ENCODE measurements at places on chromosomes 7 and 10. TPM values are rescaled to one million over a fixed set of nuclear protein-coding genes. Genes with fewer than 3 reads are reported as not detected.

- peaks cover 12% of the 10 kb centered on the region for H3K36me3 ChIP-seq
- no peak for DNase-seq
- H3K4me1 ChIP-seq = peaks cover 4% of the 10 kb centered on the region
- H3K27ac ChIP-seq = no peak overlapping the region
- H3K4me3 ChIP-seq = no peak overlapping the region
Observed at GRCh38 chr7:68249611-68250010, 1253.0 kb downstream of the TYW1 start.

MAGI2 gene
- total RNA-seq = 64.2 TPM

ZFYVE27 gene
- total RNA-seq = 48.5 TPM

- H3K4me1 ChIP-seq = peaks cover 9% of the 10 kb centered on the region
- H3K36me3 ChIP-seq = no peaks in the 10 kb centered on the region
- no peak overlapping the region for H3K4me3 ChIP-seq
- no peak overlapping the region for H3K27ac ChIP-seq
- peaks cover 4% of the 10 kb centered on the region for H3K27me3 ChIP-seq
Observed at GRCh38 chr7:128420773-128421172, 11.0 kb upstream of the IMPDH1 start.

All from glutamatergic neuron (in vitro differentiated cells).